ENCODE measurements at places on chromosomes 2 and 18. TPM values are rescaled to one million over a fixed set of nuclear protein-coding genes. Genes with fewer than 3 reads are reported as not detected.
A peak's percentile ranks its signal among the peaks of the same experiment; 100 is the strongest.

The ALMS1 gene
- 6.8 TPM for polyA plus RNA-seq

The CCDC102B gene
- polyA plus RNA-seq, result 9.7 TPM

- no peak for DNase-seq
Measured at GRCh38 chr2:104213758-104214157, 640.2 kb upstream of the POU3F3 start.

- DNase-seq, result no peak
Measured at GRCh38 chr2:70532244-70532935, 21.2 kb downstream of the TGFA start.

DNA sequence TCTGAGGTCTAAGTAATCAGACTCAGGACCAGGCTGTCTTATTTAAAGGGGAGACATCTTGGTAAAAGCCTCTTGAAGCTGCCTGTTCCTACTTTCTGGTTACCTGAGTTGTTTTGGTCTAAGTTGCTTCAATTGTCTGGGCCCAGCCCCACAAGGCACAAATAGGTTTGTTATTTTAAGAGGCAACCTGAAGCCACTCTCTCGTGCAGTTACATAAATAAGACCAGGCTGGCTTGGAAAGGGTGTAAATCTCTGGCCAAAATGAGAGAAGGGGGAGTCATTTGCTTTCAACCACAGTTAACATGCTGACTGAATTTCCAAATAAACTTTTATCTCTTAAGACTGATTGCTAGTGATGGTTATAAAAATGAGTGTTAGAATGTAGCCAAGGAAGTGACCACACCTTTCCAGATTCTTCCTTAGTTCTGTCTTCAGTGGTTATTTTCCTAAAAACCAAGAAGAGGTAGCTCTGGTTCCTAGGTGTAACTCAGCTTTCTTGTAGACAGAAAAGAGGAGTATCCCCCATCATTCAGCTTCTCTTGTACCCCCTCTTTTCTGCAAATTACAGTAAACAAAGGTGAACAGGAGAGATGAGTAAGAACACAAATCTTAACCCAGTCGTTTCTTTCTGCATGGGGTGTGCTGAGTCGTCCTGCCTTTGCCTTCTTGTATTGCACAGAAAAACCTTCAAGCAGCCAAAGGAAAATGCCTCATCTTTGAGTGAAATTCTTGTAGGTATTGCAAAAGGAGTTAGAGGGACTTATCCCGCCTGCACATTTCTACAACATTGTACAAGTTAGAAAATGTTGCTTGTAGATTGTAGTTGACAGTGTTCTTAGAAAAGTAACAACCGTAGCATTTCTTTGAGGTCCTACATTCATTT lies 161.5 kb upstream of the NT5C1B start:
- no peak for DNase-seq

- DNase-seq, result no peak
Measured at GRCh38 chr2:40259900-40260299, 192.0 kb downstream of the SLC8A1 start.

GRCh38 chr18:28164771-28165483 lies 12.0 kb downstream of the CDH2 start:
- no peak for DNase-seq

DNA sequence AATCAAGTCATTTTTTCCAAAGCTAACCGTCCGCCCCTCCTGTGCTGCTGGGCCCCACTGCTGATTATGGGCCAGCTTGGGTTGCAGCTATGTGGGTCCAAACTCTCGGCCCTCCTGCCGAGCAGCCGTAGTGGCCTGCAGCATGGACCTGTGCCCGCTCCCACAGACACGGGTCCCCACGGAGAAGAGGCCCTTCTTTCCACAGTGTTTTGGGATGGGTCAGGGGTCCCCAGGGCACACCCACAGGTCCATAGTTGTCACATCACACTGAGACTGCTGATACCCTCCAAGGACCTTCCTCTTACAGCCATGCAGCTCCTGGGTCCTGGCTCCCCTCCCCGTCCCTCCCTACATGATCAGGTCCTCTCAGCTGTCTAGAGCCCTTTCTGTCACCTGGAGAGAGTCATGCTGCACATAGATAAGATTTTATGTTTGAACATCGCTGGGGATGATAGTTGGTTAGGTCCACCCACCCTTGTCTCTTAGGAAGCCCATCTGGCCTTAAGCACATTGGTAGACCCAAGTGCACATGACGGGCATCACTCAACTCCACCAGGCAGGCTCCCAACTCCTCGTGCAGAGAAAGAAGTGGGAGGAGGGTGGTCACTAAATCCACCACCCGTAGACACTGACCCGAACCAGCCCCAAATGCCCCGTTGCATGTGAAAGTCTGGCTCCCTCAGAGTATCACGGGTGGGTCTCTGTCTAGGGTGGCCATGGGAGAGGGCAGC lies 17.5 kb downstream of the GPR55 start:
- DNase-seq, result no peak

The SP3 gene
- 52.2 TPM for polyA plus RNA-seq

The DUSP19 gene
- 2.4 TPM for polyA plus RNA-seq

The CHRNG gene
- not detected for polyA plus RNA-seq

The TANC1 gene
- 21.4 TPM for polyA plus RNA-seq

DNA sequence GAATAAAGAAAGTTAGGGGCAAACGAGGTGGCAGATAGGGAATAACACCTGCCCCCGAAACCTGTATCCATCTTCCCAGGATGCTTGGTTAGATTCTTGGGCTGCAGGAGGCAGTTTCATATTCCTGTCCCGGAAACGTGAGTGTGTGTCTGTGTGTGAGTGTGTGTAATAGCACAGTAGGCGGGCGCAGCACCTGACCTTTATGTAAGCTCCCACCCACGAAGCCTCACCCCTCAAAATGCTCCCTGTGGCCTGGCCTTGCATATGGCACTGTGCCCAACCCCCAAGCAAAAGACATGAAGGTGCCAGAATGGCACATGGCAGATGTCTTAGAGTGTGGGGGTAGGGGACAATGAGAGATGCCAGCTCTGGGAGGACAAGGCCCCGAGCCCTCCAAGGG lies 48.9 kb downstream of the EFR3B start:
- DNase-seq, result no peak

DNA sequence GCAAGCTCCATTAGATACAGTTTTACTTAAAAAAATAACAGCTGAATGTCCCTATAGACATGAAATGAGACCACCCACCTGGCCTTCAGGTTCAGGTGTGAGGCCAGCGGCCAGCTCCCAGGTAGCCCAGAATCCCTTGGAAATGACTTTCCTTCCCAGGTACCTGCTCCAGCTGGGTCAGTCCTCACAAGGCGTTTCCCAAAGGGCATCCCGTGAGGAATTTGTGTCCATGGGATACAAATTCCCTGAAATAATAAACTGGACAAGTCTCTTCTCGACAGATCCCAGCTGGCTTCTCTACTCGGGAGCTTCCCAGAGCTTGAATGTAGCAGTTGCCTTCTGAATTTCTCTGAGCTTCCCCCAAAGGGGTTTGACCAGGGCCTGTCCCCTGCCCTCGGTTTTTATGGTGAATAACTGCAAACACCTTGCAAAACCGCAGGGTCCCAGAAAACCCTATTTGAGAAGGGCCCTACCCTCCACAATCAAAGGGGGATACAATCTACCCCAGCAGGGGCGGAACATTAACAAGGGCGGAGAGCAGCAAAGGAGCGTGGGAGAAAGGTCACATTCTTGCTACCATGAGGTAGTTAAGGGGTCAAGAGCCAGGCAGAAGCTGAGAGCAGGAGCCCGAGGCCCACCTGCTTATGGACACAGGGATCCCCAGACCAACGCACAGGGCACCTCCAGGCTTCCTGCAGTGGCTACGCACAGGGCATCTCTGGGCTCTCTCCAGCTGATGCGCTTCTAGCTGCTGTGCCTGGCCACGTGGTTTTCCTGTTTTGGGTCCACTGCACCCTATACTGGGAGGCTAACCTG lies 107.7 kb downstream of the HDAC4 start:
- no peak for DNase-seq

DNA sequence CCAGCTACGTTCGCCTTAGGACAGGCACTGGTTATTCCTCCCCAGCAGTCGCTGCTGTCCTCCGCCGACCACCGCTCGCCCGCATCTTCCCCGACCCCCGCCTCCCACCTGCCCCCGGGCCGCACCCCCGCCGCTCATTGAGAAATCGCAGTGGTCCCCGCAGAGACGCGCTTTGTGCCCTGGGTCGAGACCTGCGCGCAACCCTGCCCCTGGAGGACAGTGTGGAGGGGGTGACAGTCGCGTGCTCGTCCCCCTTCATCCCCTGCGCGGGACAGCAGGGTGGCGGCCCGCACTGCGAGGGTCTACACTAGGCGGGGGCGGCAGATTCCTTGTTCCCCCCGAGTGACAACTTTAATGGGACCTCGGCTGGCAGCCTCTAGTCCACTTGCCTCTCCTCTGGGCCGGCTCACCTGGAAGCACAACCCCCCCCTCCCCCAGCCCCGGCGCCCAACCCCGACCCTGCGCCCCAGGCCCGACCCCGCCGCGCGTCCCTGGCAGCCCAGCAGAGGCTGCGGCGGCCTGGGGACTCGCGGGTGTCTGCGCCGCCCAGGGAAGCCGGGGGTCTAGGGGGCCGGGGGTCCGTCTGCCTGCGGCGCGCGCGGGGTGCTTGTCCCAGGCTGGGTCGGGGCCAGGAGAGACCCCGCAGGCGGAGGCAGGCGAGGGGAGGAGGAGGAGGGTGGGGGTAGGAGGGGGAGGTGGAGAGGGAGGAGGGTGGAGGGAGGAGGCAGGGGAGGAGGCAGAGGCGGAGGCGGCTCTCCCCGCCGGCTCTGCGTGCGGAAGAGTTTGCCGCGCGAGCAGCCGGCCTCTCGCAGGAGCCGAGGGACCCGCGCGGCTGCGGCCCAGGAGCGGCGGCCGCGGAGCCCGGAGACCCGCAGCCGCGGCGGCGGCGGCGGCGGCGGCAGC lies at the start of gene NPAS2:
Gene NPAS2 (plus strand): TSS at position 770 of the 903 bp plus-strand sequence. CDS start 84,616 bp downstream, outside the sequence.
- peak; percentile 51 for DNase-seq

- peak; percentile 79 for DNase-seq
Measured at GRCh38 chr2:127155028-127155581, 48.2 kb upstream of the BIN1 start.

GRCh38 chr2:30265052-30266015 lies 34.0 kb downstream of the LBH start:
- DNase-seq, result peak; percentile 66

DNA sequence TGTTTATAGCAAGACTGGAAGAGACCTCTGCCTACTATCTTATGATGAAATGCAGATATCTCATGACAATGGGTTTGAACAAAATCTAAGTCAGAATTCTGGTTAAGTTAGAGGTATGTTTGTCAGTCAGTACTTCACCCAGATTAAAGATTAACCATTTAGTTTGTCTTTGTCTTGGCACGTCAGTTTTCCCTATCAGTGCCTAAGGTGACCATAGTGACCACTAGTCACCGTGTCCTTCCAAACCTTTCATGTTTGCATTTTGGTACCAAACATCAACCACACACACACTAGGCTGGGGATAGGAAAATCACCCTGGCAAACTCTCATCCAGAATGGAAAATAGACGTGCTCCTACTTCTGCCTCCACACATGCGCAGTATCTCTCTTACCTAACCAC lies 248.9 kb downstream of the PIEZO2 start:
- DNase-seq, result no peak

DNA sequence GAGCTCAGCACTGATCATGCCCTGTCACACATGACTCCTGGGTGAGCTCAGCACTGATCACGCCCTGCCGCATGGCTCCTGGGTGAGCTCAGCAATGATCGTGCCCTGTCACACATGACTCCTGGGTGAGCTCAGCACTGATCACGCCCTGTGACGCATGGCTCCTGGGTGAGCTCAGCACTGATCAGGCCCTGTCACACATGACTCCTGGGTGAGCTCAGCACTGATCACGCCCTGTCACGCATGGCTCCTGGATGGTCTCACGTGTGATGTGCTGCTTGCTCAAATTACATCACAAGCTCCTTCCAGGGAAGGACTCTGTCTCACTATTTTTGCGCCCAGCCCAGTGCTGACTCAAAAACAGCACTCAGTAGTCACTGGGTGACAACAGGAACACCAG lies 258.0 kb downstream of the HDAC4 start:
- no peak for DNase-seq

DNA sequence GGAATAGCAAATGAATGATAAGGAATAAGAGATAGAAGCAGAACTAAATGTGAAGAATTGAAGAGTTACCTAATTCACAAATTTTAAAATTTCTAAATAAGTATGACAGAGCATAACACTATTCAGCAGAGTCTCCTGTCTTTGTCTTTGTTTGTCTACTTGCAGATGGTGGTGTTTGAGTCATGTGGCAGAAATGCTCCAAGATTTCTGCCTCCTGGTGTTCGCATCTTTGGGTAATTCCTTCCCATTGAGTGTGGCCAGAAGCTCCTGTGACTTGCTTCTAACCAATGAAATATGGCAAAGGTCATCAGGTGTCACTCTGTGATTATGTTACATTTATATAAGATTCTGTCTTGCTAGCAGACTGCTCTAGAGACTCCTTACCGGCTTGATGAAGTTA lies 45.6 kb upstream of the GALNT3 start:
- DNase-seq, result peak; percentile 54

GRCh38 chr2:236793023-236794011 lies 223.7 kb downstream of the ACKR3 start:
- no peak for DNase-seq

- no peak for DNase-seq
Measured at GRCh38 chr18:79708412-79708811, 28.8 kb downstream of the CTDP1 start.

GRCh38 chr2:119856469-119856901 lies 96.8 kb downstream of the PTPN4 start:
- DNase-seq, result no peak

GRCh38 chr2:33059471-33060156 lies 112.9 kb downstream of the LTBP1 start:
- DNase-seq, result no peak

- no peak for DNase-seq
Measured at GRCh38 chr2:100031604-100032003, 110.8 kb downstream of the AFF3 start.

DNA sequence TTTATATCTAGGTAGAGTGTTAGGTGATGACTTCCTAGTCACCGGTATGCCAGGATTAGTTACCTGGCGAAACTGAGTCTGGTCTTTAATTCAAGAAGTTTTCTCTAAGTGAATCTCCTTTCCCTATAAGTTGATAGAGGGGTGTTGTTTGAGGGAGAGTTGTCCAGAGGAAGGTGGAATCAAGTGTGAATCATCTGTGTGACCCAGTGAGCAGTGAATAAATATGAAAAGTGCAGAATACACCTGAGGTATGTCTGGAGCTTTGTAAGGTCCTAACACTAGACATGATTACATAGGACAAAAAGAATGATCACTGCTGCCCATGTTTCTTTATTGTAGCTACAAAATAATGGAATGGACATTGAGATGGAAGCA lies 11.2 kb downstream of the POU3F3 start:
- DNase-seq, result no peak

The TMEM198 gene
- polyA plus RNA-seq, result 0.49 TPM

GRCh38 chr2:27721335-27721734 lies 50.2 kb upstream of the MRPL33 start:
- DNase-seq, result peak; percentile 13

The COLEC12 gene
- 44.1 TPM for polyA plus RNA-seq

The RALB gene
- 73.9 TPM for polyA plus RNA-seq

The FMNL2 gene
- polyA plus RNA-seq, result 12.0 TPM

The KCNG3 gene
- 0.01 TPM for polyA plus RNA-seq

The C2orf15 gene
- polyA plus RNA-seq, result 0.07 TPM

GRCh38 chr2:111118481-111118980 lies 2.2 kb upstream of the BCL2L11 start:
- DNase-seq, result no peak

- DNase-seq, result peak; percentile 93
Measured at GRCh38 chr18:47175898-47176575, at the start of gene IER3IP1. TSS of gene IER3IP1 (minus strand) at chr18:47176364. CDS start at chr18:47176277, 87 bp downstream.
